ENCODE measurements at places on chromosomes 11 and 22. TPM values are rescaled to one million over a fixed set of nuclear protein-coding genes. Genes with fewer than 3 reads are reported as not detected.

- H3K4me1 ChIP-seq = no peaks in the 10 kb centered on the region
- no peak overlapping the region for H3K4me3 ChIP-seq
- no peak for DNase-seq
- H3K36me3 ChIP-seq = no peaks in the 10 kb centered on the region
Measured at GRCh38 chr11:58135171-58135570, 9.8 kb upstream of the OR9I1 start.

DNA sequence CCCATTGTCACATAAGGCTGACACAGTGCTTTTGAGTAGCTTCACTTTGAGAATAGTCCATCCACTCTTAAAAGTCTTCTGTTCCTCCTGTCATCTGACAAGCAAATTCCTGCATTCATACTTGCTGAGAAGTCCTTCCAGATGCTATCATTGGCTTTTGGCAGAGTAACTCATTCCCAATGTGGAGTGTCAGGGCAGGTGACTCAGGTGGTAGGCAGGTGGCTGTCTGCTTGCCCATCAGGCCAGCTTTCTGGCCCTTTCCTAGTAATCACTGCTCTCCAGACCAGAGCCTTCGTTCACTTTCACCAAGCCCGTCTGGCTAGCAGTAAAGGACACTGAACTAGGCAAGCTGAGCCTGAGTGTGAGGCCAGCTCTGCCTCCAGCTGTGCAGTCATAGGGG lies 162.5 kb upstream of the CCDC90B start:
- H3K4me3 ChIP-seq = no peak overlapping the region
- H3K4me1 ChIP-seq = no peaks in the 10 kb centered on the region
- H3K27ac ChIP-seq = no peak overlapping the region
- peaks cover 6% of the 10 kb centered on the region for H3K36me3 ChIP-seq
- H3K27me3 ChIP-seq = peaks cover 3% of the 10 kb centered on the region
- DNase-seq = no peak

DNA sequence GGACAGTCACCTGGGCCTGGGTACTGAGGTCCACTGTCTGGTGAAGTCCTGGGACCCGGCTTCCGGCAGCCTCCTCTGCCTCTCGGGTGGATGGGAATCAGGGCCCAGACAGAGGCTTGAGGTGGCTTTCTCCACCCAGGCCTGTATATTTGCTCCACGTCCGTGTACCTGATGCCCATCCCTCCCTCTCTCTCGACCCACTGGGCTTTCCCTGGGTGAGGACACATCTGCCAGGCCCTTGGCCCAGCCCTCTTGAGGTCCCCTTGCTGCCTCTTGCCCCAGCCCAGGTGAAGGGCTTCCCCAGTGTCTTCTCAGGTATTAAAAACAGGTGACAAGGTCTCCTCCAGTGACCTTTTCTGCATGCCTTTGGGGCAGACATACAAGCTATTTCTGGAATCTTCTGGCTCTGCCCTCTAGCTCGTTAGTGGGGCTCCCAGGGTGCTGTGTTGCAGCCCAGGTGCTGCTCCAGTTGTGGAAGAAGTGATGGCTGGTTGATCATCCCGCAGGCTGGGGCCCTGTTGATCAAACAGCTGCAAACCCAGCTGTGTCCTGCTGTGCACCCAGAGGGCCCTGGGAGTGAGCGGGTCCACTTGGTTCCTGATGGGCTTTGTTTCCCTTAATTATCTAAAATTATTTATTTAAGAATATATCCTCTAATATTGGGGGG lies 25.5 kb upstream of the ACR start:
- H3K27ac ChIP-seq = no peak overlapping the region
- H3K4me1 ChIP-seq = peaks cover 4% of the 10 kb centered on the region
- H3K27me3 ChIP-seq = peaks cover 19% of the 10 kb centered on the region
- DNase-seq = peak; percentile 15
- H3K4me3 ChIP-seq = no peak overlapping the region

ZNF280A gene
- not detected for total RNA-seq

DNA sequence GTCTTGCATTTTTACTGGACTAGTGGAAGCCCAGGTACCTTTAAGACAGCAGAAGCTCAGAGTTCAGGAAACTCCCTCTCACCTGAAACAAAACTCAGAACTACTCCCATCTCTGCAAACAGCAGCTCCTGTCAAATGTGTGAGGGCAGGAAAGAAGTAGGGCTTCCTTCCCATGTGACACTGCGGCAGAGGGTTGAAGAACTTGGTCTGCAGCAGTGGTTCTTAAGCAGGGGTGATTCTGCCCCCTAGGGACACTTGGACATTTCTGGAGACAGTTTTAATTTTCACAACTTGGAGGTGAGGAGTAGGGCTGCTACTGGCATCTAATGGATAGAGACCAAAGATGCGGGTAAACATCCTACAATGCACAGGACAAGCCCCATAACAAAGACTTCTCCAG lies 63.4 kb downstream of the RCN1 start:
- no peak overlapping the region for H3K4me3 ChIP-seq
- no peaks in the 10 kb centered on the region for H3K4me1 ChIP-seq
- H3K36me3 ChIP-seq = no peaks in the 10 kb centered on the region
- no peak for DNase-seq
- H3K27me3 ChIP-seq = no peaks in the 10 kb centered on the region

DNA sequence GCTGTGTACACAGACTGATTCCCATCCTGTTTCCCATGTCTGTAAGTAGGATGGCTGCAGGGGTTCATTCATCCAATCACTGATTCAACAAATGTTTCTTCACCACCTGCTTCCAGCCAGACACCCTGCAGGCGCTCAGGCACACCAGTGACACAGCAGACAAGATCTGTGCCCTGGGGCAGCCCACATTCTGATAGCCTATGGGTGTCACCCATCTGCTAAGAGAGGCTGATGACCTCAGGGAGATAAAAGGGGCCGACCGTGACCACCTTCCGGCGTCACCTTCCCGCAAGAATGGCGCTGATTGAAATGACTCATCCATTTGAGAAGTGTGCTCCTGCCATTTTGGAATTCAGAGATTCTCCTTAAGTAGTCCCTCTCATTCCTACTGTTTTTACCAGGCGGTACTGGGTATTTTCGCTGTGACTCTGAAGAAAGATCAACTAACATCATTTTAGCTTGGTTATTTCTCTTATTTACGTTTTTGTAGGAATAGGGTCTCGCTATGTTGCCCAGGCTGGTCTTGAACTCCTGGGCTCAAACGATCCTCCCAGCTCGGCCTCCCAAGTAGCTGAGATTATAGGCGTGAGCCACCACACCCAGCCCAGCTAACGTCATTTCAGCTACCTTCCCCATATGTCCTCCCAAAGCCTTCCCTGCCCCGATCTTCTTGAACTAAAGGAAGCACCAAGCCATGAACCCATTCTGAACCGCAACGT lies 73.2 kb upstream of the BID start:
- no peak overlapping the region for H3K27ac ChIP-seq
- H3K4me1 ChIP-seq = peaks cover 19% of the 10 kb centered on the region
- no peak for DNase-seq
- peaks cover 4% of the 10 kb centered on the region for H3K36me3 ChIP-seq
- no peak overlapping the region for H3K4me3 ChIP-seq

- no peak for DNase-seq
- H3K4me3 ChIP-seq = no peak overlapping the region
- peaks cover 3% of the 10 kb centered on the region for H3K27me3 ChIP-seq
- no peaks in the 10 kb centered on the region for H3K36me3 ChIP-seq
- H3K27ac ChIP-seq = no peak overlapping the region
- H3K4me1 ChIP-seq = peaks cover 6% of the 10 kb centered on the region
Measured at GRCh38 chr22:18031695-18032454, 7.5 kb upstream of the MICAL3 start.

GRCh38 chr11:10096987-10097386 lies 197.0 kb downstream of the SBF2 start:
- no peak overlapping the region for H3K27ac ChIP-seq
- H3K27me3 ChIP-seq = no peaks in the 10 kb centered on the region
- H3K4me1 ChIP-seq = no peaks in the 10 kb centered on the region
- DNase-seq = no peak

DNA sequence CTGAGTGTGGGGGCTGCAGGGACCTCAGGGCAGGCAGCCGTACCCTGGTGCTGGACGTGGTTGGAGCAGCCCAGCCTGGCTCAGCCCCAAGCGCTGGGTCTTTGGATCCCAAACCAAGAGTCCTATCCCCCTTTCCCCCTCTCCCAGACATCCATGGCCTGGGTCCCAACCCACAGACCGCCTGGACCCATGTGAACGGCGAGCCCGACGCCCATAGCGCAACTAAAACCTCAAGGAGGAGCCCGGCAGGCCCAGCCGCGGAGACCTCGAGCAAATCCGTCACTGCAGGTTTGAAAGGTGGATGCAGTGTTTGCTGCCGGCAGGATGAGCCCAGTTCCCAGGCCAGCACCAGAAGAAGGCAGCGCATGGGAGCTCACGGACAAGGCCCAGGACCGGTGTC lies 337.0 kb downstream of the BRD1 start:
- no peaks in the 10 kb centered on the region for H3K4me1 ChIP-seq
- no peak overlapping the region for H3K27ac ChIP-seq
- no peak for DNase-seq
- peaks cover 7% of the 10 kb centered on the region for H3K27me3 ChIP-seq

- no peaks in the 10 kb centered on the region for H3K36me3 ChIP-seq
- no peak for DNase-seq
- H3K27me3 ChIP-seq = peaks cover 5% of the 10 kb centered on the region
- H3K4me3 ChIP-seq = no peak overlapping the region
Measured at GRCh38 chr22:28031383-28031922, 112.4 kb upstream of the PITPNB start.

UCP3 gene
- total RNA-seq = 7.6 TPM

DNA sequence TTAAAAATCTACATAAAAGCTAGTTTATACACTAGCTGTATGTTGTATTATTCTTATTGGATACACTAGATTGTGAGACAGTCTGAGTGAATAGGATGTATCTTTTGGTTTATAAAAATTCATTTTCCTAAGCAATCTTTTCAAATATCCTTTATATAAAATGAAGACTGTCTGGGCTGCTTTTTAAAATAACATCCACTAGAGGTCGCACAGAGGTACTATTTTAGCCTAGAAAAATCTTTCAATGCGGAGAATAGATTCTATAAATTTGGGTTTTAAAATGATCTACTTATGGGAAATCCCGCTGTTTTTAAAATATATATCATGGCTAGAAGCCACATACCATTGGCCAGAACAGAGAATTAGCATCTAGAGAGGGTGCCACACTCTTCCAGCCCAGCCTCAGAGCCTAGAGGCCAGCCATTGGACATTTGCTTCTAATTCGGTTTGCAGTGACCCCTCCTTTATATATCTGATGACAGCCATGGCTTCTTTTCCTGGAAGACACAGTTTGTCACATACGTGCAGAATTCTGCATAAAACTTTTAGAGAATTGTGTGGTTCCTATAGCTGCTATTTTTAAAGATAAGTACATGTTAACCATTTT lies 7.3 kb downstream of the C11orf97 start:
- no peaks in the 10 kb centered on the region for H3K27me3 ChIP-seq
- no peak overlapping the region for H3K4me3 ChIP-seq
- DNase-seq = no peak

GRCh38 chr22:19631899-19632667 lies 82.2 kb upstream of the SEPTIN5 start:
- peaks cover 5% of the 10 kb centered on the region for H3K36me3 ChIP-seq
- H3K27me3 ChIP-seq = peaks cover 7% of the 10 kb centered on the region
- no peak overlapping the region for H3K27ac ChIP-seq
- peaks cover 12% of the 10 kb centered on the region for H3K4me1 ChIP-seq
- H3K4me3 ChIP-seq = no peak overlapping the region
- DNase-seq = no peak

TCN2 gene
- total RNA-seq = 4.1 TPM

Measured in glutamatergic neuron (in vitro differentiated cells).